ENCODE measurements at places on chromosomes 2 and 18.
A peak's percentile ranks its signal among the peaks of the same experiment; 100 is the strongest.

DNA sequence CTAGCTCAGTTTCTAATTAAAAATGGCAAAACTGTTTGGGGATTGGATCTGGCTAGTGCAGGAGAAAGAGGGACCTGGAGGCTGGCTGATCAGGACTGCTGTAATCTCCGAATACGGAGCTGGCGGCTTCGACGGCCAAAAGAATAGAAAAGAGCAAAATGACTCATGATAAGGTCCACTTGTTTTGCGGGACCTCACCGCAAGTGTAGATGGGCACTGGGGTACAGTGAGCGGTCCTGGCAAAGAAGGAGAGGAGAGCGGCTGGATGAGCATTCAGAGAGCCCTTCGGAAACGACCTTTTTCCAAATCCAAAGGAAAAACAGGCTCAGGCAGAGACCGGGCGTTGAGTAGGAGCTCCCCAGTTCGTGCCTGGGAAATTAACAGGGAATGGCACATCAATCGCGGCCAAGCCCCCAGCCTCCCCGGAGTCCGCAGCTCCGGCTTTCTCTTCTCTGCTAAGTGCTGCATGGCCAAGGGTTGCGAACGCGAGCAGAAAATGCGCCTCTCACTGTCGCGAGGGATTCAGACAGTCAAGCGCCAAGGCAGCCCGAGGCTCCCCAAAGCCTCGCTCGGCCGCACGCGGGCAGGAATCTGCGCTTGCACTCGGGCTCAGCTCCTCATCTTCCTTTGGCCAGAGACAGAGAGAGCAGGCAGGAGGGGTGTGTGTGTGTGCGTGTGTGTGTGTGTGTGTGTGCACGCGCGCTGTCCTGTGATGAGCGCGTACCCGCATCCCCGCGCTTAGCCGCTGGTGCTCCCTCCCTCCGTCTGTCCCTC, 1.8 kb downstream of the DCC start:
- DNase-seq, result no peak

DNA sequence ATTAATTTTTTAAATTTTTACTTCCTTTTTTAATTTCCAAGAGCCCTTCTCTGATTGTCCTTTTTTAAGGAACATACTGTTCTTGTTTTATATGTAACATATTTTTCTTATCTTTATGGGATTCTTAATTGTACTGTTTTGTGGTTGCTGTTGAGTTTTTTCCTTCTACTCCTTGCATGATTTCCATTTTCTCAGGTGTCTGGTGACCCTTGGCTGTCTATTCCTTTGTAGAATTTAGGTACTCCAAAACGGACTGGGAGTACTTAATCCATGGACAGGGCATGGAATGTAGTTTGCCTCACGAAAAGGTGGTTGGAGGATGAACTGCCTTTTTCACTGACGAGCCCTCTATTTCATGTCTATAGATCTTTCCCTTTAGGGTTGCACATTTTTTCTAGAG, 26.6 kb downstream of the TWSG1 start:
- DNase-seq, result no peak

- no peak for DNase-seq
These were observed 206.2 kb upstream of the SKOR2 start for GRCh38 chr18:47457614-47458013.

GRCh38 chr2:950080-950966, at the start of gene SNTG2:
SNTG2 (plus strand) TSS chr2:950849; CDS start chr2:950997, 148 bp downstream.
- DNase-seq, result peak; percentile 73

GRCh38 chr18:61953161-61953560, 60.4 kb upstream of the RNF152 start:
- no peak for DNase-seq

GRCh38 chr2:3214806-3215404, 162.7 kb downstream of the EIPR1 start:
- DNase-seq, result no peak

GRCh38 chr2:201964631-201965206, 68.9 kb upstream of the FZD7 start:
- DNase-seq, result no peak

DNA sequence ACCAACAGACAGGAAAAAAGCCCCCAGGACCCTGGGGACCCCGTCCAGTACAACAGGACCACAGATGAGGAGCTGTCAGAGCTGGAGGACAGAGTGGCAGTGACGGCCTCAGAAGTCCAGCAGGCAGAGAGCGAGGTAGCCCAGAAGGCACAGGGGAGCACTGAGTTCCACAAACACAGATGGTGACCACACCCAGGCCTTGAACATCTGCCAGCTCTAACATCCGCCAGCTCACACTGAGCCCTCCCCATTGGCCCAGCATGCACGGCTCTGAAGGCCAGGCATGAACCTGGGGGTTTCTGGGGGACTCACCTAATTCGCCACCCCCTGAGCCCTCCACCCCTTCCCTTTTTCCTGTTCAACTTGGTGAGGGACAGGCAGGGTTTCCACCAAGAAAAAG, 25.6 kb upstream of the PRLH start:
- DNase-seq, result no peak

DNA sequence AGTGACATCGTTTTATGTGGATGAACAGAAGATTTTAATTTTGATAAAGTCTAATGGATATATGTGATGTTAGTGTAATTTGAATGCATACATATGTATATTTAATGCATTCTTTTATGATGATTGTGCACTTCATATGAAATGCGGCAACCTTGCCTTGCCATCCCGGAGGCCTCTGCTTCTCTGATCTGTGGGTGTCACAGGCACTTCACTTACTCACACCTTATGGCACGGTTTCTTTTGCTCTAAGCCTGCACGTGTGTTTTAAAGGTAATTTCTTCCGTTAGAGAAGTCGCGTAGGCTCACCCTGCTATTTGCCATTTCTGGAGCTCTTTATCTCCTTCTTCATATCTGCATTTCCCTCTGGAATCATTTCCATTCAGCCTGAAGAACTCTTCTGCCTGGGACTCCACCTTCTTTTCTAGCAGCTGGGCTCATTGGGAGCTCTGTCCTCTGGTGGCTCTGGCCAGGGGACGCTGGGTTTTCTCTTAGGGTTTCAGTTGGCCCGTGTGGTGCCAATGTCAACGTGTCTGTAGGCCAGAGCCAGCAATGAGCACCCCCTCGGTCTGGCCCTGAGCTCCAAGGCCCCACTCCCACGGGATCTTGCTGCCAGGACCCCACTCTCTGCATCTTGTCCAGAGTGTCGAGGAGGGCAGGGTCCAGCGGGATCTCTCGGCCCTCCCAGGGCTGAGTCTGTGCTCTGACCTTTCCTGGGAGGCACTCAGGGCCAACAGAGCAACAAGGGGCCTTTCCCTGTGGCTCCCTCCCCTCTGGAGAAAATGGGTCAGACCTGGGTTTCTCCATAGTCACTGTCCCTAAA, 97.3 kb downstream of the RTP5 start:
- no peak for DNase-seq

- DNase-seq, result no peak
These were observed 336.8 kb downstream of the RBM43 start for GRCh38 chr2:150924878-150925277.

DNA sequence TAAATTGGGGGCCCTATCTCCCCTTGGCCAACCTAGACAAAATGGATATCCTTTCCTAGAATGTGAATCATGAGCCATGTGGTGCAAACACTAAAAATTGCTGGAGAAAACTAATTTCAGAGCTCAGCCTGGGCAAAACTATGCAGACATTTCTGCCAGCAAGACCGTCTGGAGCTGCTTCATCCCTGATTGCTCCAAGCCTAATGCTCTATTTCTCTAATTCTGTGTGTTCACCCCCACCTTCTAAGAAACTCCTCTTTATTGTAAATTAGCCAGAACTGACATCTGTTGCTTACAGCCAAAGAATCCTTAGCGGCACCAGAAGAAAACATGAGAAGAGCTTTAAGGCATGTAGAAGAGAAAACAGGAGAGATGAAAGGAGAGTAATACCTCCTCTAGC, 337.7 kb upstream of the CHAC2 start:
- DNase-seq, result no peak

DNA sequence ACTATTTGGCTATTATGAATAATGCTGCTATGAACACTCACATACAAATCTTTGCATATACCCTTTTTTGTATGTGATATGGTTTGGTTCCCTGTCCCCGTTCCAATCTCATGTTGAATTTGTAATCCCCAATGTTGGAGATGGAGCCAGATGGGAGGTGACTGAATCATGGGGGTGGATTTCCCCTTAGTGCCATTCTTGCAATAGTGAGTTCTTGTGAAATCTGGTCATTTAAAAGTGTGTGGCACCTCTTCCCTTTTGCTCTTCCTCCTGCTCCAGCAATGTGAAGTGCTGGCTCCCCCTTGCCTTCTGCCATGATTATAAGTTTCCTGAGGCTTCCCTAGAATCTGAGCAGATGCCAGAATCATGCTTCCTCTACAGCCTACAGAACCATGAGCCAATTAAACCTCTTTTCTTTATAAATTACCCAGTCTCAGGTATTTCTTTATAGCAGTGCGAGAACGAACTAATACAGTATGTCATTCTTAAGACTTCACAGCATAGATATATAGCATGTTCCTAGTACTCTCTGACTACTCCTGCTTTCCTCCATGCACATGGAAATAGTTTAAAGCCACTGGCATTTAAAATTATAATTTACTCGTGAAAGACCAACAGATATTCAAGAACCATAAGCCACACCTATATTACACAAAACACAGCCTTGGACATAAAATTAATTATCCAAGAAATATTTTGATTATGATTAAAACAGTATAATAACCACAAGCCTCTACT, 75.2 kb downstream of the COBLL1 start:
- DNase-seq, result no peak

DNA sequence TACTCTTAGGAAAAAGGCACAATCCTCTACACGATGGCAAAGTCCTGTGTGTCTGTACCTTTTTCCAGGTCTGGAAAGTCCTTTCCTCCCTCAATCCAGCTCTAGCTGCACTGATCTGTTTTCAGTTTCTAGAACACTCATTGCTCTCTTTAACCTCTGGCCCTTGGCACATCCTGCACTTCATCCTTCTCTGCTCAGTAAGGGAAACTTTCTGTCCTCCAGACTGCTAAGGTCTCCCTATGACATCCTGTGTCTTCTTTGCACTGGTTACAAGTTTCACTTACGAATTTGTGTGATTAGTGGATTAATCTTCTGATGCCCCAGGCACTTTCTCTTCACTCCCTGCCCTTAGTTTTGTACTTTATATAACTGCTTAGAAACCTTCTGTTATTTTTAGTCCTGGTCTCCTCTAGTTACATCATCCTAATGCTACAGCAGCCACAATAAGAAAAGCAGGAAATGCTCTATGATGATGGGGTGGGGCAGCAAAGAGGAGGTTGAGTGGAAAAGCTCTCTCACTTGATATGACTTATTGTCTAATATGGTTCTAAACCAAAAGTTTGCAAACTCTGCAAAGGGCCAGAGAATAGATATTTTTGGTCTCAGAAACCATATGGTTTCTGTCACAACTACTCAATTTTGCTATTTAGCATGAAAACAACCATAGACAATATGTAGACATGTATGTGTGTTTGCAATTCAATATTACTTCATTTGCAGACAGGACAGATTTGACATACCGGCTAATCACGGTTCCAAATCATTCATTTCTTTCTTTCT, 568.2 kb downstream of the THSD7B start:
- no peak for DNase-seq

- DNase-seq, result no peak
These were observed 126.8 kb downstream of the CDH20 start for GRCh38 chr18:61459896-61460648.

DNA sequence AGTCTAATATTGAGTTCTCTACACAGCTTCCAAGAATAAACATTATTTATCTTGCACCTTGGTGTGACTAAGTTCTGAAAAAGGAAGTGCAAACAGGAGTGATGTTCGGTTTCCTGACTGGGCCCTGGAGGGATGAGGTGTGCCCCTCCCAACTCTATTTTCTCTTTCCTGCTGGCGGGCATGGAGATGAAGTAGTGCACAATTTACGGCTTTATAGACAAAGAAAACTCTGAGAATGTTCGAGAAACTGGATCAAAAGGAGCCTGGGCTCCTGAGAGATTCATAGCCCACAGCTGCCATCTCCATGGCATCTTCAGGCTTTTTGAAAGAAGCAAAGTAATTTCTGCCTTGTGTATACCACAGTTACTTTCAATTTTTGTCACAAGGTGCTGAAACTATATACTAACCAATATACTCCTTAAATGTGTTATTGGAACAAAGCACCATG, 22.3 kb downstream of the LRATD1 start:
- no peak for DNase-seq

DNA sequence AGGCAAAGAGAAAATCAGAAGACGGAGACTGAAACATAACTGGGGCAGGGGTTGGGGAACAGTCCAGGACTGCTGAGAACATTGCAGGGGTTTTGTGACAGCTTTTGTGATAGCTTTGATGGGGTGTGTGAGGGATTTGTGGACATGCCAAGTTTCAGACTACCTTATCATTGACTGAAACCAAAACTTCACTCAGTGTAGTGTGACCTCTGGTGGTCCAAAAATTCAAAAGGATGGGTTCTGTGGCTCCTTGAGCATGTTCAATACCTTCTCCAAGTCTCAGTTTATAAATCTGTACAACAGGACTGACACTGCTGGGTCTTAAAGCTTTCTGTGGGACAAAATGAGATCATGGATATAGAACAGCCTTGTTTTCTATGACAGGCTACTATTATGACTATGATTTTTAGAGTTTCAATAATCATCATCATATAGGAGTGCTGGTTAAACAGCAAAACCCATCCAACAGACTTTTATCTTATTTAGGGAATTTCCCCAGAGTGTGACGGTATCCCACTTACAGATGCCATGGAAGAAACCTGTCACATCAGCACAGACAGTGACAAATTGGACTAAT, 259.2 kb upstream of the SLC14A2 start:
- DNase-seq, result no peak

GRCh38 chr2:150410809-150411208, 76.7 kb downstream of the RND3 start:
- no peak for DNase-seq

GRCh38 chr18:57352761-57353136, 392 bp downstream of the ST8SIA3 start:
- no peak for DNase-seq

GRCh38 chr18:48735681-48736255, 196.9 kb downstream of the CTIF start:
- DNase-seq, result no peak

- peak; percentile 86 for DNase-seq
These were observed 46.9 kb upstream of the USP14 start for GRCh38 chr18:111306-112014.

GRCh38 chr2:43051338-43051737, 175.1 kb downstream of the ZFP36L2 start:
- no peak for DNase-seq

DNA sequence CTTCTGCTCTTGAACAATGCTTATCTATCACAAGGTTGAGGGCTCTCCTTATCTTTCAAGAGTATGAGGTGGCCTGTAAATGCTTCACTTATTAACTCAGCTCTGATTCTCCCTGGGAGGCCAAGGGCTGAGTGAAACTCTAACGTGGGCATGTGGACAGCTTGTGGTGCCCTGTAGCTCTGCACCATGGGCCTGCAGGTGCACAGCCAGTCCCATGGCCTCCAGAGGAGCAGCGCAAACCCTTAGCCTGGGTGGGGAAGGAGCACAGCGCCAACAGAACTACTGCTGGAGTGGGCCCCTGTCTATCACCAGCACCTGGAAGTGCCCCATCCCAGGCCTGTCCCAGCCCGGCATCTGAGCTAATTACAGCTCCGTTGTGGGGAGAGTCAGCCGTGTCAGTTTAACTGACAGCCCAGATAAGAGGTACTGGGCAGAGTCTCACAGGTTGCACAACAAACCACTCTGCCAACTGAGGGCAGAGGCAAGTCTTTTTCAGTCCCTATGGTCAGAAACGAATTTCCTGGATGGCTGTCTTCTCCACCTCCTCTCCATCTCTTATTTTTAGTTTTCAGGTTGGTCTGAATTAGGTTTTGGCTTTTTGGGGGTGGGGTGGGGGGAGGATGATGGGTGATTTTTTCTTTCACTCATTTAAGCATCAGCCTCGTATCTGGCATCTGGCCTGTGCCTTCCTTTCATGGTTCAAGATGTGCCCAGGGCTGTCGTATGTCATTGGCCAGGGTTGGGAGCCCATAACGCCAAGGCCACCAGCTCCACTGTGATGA, 219.5 kb downstream of the BCL2 start:
- DNase-seq, result peak; percentile 47
